ENCODE measurements at places on chromosomes 7 and 10. TPM values are rescaled to one million over a fixed set of nuclear protein-coding genes. Genes with fewer than 3 reads are reported as not detected.

- H3K4me1 ChIP-seq: peaks cover 16% of the 10 kb centered on the region
- peaks cover 12% of the 10 kb centered on the region for H3K36me3 ChIP-seq
- H3K27ac ChIP-seq: no peak overlapping the region
- DNase-seq: no peak
Observed at GRCh38 chr7:107332488-107333269, 137.2 kb upstream of the GPR22 start.

The HOXA9 gene
- total RNA-seq: not detected

GRCh38 chr7:2978408-2978807, 65.3 kb downstream of the CARD11 start:
- H3K27ac ChIP-seq: peak overlapping the region; percentile 98
- peaks cover 24% of the 10 kb centered on the region for H3K36me3 ChIP-seq
- H3K4me3 ChIP-seq: peak overlapping the region; percentile 76
- peak; percentile 99 for DNase-seq
- no peaks in the 10 kb centered on the region for H3K27me3 ChIP-seq

GRCh38 chr10:129030996-129031843, 435.8 kb upstream of the MGMT start:
- DNase-seq: peak; percentile 69
- H3K4me3 ChIP-seq: peak overlapping the region; percentile 36
- no peaks in the 10 kb centered on the region for H3K36me3 ChIP-seq
- H3K27ac ChIP-seq: no peak overlapping the region
- peaks cover 2% of the 10 kb centered on the region for H3K27me3 ChIP-seq

The LIPJ gene
- total RNA-seq: not detected

The MKI67 gene
- 273 TPM for total RNA-seq

The CHN2 gene
- not detected for total RNA-seq

- no peaks in the 10 kb centered on the region for H3K4me1 ChIP-seq
- no peaks in the 10 kb centered on the region for H3K27me3 ChIP-seq
- DNase-seq: no peak
- no peak overlapping the region for H3K4me3 ChIP-seq
- H3K27ac ChIP-seq: no peak overlapping the region
Observed at GRCh38 chr7:82578430-82578829, 134.9 kb upstream of the CACNA2D1 start.

DNA sequence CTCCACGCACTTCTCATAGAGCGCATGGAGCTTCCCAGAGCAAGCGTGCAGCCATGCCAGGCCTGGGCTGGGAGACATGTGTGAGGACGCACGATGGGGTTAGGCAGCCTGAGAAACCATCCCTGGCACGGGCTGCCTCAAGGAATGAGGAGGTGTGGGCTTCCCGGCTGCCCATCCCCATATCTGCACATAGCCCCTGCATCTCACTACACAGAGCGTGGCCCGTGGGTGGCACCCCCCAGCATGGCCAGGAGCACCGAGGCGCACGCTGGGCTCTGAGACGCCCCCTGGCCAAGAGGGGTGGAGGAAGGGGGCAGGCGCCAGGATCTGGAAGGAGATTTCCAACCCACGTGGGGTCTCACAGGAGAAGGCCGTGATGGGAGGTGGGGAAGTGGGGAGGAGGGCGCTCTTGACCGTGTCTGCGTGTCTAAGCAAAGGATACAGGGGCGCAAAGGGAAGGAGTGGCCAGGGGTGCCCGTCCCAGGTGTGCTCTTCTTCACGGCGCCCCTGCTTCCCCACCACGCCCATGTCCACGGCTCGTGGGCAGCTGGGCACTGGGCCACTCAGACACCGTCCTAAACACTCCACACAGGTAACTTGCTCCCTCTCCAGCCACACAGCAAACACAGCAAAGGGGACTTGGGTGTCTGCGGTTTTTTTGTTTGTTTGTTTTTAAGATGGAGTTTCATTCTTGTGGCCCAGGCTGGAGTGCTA, 340.5 kb downstream of the PTPRN2 start:
- H3K36me3 ChIP-seq: no peaks in the 10 kb centered on the region
- no peaks in the 10 kb centered on the region for H3K27me3 ChIP-seq

- no peaks in the 10 kb centered on the region for H3K27me3 ChIP-seq
- no peak overlapping the region for H3K4me3 ChIP-seq
- no peaks in the 10 kb centered on the region for H3K36me3 ChIP-seq
- no peak overlapping the region for H3K27ac ChIP-seq
- DNase-seq: no peak
Observed at GRCh38 chr7:80517282-80517747, 5.5 kb upstream of the GNAT3 start.

The PTPN20 gene
- 0.88 TPM for total RNA-seq

The TSPAN12 gene
- total RNA-seq: not detected

The FAM241B gene
- 12.3 TPM for total RNA-seq

DNA sequence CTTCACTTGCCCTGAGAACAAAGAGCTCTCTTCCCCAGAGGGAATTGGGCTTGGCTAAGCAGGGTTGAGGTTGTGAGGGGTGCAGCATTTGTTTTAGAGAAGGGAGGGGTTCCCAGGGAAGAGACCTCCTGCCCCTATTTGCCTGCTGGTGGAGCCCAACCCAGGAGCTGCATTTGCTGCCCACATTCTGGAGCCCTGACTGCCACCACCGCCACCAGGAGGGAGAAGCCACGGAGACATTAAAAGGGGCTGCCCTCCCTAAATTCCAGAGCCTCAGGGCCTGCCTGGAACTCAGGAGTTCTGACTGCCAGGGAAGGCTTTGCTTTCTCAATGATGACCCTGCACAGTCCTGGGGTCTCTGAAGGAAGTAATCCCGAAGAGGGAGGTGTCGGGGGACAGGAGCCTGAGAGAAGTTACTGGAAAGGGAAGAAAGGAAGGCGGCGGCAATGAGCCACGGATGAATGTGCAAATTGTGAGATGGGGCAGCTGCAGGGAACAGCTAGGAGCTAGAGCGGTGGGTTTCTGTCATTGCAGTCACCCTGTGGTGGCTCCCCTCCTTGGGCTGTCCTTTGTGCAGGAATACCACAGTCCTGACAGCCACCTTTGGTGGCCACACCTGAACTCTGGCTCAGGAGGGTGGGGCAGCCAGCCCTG, 51.3 kb downstream of the NEURL1 start:
- no peaks in the 10 kb centered on the region for H3K27me3 ChIP-seq
- peaks cover 13% of the 10 kb centered on the region for H3K4me1 ChIP-seq
- no peak overlapping the region for H3K4me3 ChIP-seq
- DNase-seq: no peak

DNA sequence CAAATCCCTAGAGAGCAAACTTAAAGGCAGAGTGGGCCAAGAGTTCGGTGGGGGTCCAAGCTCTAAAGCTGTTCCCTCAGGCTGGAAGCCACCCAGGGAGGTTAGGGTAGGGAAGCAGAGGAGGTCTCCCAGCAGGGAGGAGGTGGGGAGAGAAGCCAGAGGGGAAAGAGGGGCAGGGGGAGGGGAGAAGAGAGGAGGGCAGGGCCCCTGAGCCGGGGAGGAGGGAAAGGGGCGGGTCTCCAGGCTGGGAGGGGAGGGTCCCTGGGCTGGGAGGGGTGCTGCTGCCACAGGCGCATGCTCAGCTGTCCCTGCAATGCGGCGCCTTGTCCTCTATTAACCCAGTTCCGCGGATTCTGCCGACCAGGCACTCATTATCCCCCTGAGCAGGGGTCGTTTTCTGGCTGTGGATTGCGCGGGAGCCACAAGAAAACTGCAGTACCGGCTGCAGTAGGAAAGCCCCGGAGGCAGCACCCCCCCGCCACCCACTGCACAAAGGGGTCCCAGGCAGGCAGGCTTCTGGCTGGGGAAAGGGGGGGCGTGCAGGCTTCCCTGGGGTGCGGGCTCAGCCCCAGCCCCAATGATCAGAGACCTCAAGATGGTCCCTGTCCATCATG, 49.3 kb downstream of the CAMK2B start:
- no peak overlapping the region for H3K4me3 ChIP-seq
- no peaks in the 10 kb centered on the region for H3K27me3 ChIP-seq
- no peaks in the 10 kb centered on the region for H3K4me1 ChIP-seq
- DNase-seq: no peak
- H3K27ac ChIP-seq: no peak overlapping the region
- no peaks in the 10 kb centered on the region for H3K36me3 ChIP-seq

DNA sequence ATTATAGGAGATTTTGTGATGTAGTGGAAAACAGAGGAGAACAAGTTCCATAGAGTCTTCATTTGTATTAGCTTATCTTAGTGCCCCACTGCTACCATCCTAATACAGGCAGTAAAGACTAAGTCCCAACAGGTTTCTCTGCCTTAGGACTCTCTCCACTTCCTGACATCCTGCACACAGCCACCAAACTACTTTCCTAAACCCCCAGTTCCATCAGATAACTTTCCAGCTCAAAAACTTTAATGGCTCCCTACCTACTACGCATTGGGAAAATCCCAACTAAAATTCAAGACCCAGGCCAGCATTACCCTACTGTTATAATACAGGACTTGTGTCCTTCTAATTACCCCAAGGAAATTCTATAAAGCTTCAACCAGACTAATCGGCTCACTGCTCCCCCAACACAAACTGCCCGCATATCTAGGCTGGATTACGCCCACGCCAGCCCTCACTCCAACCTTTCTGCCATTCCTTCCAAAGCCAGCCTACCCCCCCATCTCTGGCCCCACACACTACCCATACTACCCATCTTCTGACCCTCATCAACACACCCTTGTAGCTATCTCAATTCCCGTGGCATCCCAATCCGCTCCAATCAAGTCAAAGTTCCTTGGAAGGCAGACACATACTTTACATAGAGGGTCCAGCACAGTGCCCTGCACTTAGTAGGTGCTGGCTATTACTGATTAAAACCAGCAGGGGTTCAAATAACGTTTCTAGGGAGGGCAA, 1.4 kb downstream of the IDE start:
- no peaks in the 10 kb centered on the region for H3K27me3 ChIP-seq
- H3K4me1 ChIP-seq: peaks cover 42% of the 10 kb centered on the region
- peak overlapping the region; percentile 81 for H3K4me3 ChIP-seq
- H3K36me3 ChIP-seq: peaks cover 6% of the 10 kb centered on the region

The NYAP1 gene
- total RNA-seq: 0.30 TPM

- no peaks in the 10 kb centered on the region for H3K27me3 ChIP-seq
- no peak overlapping the region for H3K27ac ChIP-seq
- no peak overlapping the region for H3K4me3 ChIP-seq
- peaks cover 9% of the 10 kb centered on the region for H3K36me3 ChIP-seq
Observed at GRCh38 chr10:4127518-4128315, 342.7 kb upstream of the KLF6 start.

The TWIST1 gene
- total RNA-seq: not detected

DNA sequence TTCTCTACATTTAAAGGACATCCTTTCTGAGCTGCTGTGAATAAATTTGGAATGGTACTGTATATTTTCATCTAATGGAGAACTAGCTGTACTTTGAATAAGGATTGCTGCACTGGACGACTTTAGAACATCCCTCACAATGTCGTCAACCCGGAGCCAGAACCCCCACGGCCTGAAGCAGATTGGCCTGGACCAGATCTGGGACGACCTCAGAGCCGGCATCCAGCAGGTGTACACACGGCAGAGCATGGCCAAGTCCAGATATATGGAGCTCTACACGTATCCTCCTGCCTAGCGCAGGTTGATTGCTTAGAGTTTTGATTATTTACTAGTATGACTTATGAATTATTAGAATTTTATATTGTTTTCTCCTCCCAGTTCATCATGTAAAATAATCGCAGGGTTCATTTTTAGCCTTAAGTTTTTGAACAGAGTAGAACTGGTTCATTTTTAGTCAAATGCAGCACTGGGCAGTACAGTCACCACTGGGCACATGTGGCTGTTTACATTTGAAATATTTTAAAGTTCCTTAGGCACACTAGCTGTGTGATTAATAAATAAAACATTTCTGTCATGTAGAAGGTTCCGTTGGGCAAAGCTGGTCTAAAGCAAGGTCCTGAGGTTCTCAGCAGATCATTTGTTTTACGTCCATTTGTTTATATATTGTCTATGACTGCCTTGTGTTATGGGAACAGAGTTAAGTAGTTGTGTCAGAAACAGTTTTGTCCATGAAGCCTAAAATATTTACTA, 31.5 kb downstream of the CUL1 start:
- H3K27me3 ChIP-seq: no peaks in the 10 kb centered on the region
- H3K4me3 ChIP-seq: no peak overlapping the region
- H3K4me1 ChIP-seq: peaks cover 53% of the 10 kb centered on the region

The SPDYE3 gene
- total RNA-seq: not detected

- no peaks in the 10 kb centered on the region for H3K27me3 ChIP-seq
- peak; percentile 55 for DNase-seq
- peak overlapping the region; percentile 80 for H3K27ac ChIP-seq
- H3K4me1 ChIP-seq: peaks cover 89% of the 10 kb centered on the region
Observed at GRCh38 chr10:6612371-6612770, 32.3 kb upstream of the PRKCQ start.

The KCNH2 gene
- 0.17 TPM for total RNA-seq

GRCh38 chr7:118573085-118573484, 348.6 kb downstream of the ANKRD7 start:
- H3K4me1 ChIP-seq: no peaks in the 10 kb centered on the region
- no peaks in the 10 kb centered on the region for H3K27me3 ChIP-seq
- no peak for DNase-seq
- H3K27ac ChIP-seq: no peak overlapping the region
- no peaks in the 10 kb centered on the region for H3K36me3 ChIP-seq

DNA sequence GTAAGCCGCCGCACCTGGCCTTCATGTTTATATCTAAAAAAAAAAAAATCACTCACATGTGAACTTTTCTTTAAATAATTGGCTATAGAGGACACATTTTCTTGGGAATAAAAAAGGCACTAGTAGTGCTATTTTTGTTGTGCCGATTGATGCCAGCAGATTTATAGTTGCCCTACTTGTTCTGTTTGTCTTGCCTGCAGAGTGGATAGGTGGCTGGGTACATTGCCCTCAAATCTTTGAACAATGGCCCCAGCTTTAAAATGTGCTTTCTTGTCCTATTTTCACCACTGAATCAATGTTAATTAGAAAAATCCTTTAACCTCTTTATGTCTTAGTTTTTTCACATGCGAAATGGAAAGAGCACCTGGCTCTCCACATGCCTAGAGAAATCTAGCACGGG, 30.1 kb upstream of the ZNRF2 start:
- DNase-seq: no peak
- no peak overlapping the region for H3K27ac ChIP-seq
- H3K4me3 ChIP-seq: no peak overlapping the region
- H3K27me3 ChIP-seq: no peaks in the 10 kb centered on the region

DNA sequence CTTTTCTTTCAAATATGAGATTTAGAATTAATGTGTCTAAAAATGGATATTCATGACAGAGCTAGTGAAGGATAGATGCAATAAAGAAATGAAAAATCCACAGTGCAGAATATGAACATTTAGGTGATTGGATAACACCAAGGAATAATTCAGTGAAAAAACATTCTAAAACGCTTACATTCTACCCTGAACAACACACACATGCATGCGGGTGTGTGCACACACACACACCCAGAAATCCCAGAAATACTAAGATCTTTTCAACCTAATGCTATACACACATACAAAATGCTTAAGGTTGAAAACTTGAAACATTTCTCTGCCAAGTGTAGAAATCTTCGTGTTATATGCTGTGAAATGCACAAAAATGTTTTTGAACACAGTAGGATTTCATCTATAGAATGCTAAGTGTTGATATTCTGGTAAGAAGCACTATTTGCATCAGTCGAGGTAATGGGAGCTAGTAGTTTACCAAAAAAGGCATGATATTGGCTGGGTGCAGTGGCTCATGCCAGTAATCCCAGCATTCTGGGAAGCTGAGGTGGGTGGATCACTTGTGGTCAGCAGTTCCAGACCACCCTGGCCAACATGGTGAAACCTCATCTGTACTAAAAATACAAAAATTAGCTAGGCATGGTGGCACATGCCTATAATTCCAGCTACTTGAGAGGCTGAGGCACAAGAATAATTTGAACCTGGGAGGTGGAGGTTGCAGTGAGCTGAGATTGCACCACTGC, 600.6 kb downstream of the PHTF2 start:
- H3K27ac ChIP-seq: no peak overlapping the region
- no peaks in the 10 kb centered on the region for H3K27me3 ChIP-seq
- no peaks in the 10 kb centered on the region for H3K36me3 ChIP-seq
- no peak for DNase-seq
- no peaks in the 10 kb centered on the region for H3K4me1 ChIP-seq

GRCh38 chr10:44865289-44865671, 45.9 kb upstream of the TMEM72 start:
- peaks cover 5% of the 10 kb centered on the region for H3K4me1 ChIP-seq
- DNase-seq: no peak
- H3K4me3 ChIP-seq: peak overlapping the region; percentile 81
- peaks cover 36% of the 10 kb centered on the region for H3K27me3 ChIP-seq
